Cortex of kidney (tissue), 1 donor: ENCODE measurements at places on chromosomes 13 and 19.

- no peak for DNase-seq
Observed at GRCh38 chr13:51025245-51025905, 85.7 kb downstream of the C13orf42 start.

DNA sequence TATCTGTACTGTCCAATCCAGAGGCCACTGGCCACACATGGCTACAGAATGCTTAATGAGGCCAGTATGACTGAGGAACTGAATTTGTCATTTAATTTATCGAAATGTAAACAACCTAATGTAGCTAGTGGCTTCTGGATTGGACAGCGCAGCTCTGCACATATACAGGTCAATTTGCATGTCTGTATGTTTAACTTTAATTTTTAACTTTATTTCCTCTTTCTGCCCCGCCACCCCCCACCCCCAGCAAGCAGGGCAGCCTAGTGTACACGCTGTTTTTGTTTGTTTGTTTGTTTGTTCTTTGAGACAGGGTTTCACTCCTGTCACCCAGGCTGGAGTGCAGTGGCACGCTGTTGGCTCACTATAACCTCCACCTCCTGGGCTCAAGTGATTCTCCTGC, 15.5 kb downstream of the ZSWIM9 start:
- DNase-seq: no peak

GRCh38 chr19:33784432-33784831, 12.2 kb upstream of the KCTD15 start:
- no peak for DNase-seq

- DNase-seq: no peak
Observed at GRCh38 chr13:41791056-41791455, 169.9 kb downstream of the VWA8 start.

DNA sequence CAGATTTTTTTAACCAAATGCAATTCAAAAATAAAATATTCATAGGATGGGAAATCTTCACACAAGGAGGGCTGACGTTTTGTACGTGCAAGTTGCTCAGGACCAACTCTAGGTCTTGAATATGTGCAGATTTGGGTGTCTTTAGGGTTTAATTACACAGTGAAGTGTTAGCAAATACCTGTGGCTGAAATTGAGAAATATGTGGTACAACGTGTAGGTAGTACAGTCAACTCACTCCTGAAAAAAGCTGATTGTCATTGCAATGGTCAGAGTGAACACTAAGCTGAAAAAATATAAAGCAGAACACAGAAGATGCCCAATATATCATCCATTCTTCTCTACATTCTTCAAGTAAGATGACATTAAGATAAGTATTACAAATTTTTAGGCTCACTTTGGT, 314.3 kb downstream of the SLITRK1 start:
- no peak for DNase-seq

GRCh38 chr19:28864577-28865042, 348.3 kb downstream of the UQCRFS1 start:
- DNase-seq: no peak

- DNase-seq: no peak
Observed at GRCh38 chr19:54188215-54188871, 1.0 kb downstream of the MBOAT7 start.

DNA sequence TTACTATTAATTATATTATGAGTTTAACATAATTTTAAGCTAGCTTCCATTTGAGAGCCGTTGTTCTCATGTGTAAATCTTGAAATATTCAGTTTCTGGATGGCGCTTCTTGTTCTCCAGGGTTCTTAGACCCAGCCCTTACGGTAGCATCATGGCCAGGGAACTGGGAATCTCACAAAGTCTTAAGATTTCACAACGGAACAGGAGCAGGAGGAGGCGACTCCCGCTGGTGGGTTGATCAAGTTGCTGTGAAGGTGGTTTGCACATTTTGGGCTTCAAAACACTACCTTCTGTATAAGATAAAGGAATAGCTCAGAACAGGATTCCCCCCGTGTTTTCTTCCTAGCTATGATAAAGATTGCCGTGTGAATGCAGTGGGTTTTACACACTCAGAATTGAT, 2.8 kb downstream of the NAXD start:
- no peak for DNase-seq

- DNase-seq: no peak
Observed at GRCh38 chr19:12789098-12789903, 2.0 kb upstream of the JUNB start.

DNA sequence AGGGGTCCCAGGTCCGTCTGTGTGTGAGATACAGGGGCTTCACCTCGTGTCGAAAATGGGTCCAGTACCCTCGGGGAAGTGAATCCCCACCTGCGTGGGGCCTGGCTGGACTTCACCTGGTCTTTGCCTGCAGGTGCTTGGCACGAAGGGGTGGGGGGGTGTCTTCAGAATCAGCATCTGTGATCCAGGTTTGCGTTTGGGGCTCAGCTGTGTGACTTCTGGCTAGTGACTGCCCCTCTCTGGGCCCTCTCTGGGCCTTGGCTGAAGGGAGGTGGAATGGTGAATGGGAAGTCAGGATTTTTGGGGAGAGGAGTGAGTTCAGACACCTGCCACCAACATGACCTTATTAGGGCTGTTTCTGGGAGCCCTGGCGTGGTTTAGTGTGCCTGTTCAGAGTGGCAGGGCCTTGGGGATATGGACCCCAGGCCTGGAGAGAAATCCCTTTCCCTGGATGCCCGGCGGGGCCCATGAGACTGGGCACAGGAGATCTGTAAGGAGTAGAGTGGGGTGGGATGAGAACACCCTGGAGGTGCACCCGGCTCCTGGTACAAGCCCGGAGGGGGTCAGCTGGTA, 2.7 kb downstream of the CELF5 start:
- no peak for DNase-seq

DNA sequence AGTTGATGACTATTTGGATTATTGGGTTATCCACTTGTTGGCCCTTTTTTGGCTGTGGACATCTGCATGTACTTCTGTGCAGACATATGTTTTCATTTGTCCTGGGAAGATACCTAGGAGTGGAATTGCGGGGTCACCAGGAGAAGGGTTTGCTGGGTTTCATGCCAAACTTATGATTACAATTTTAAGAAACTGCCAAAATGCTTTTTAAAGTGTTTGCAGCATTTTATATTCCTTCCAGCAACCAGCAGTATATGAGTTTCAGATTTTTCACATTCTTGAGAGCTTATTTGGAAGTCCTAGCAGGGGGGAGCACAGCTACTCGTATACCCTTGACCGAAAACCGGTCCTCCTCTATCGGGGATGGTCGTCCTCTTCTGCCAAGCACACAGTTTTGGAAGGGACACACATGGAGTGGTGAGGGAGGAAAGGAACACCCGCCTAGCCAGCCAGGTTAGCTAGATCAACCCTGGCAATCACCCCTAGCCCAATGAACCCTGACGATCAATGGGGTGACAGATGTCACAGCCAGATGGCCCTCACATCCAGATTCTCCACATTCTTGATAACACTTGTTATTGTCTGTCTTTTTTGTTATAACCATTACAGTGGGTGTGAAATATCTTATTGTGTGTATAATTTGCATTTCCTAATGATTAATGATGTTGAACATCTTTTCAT, 26.7 kb upstream of the RNF113B start:
- no peak for DNase-seq

DNA sequence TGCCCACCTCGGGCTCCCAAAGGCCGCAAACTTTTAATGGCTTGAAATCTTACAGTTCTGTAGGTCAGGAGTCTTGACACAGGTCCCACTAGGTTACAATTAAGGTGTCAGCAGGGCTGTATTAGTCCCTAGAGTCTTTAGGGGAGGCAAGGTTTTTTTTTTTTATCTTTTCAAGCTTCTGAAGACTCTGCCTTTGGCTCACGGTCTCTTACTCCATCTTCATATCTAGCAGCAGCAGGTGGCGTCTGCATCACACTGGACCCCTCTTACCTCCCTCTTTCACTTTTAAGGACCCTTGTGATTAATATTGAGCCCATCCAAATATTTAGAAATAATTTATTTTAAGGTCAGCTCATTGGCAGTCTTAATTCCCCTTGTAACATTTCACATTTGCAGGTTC, 11.6 kb downstream of the MIR17HG start:
- no peak for DNase-seq

DNA sequence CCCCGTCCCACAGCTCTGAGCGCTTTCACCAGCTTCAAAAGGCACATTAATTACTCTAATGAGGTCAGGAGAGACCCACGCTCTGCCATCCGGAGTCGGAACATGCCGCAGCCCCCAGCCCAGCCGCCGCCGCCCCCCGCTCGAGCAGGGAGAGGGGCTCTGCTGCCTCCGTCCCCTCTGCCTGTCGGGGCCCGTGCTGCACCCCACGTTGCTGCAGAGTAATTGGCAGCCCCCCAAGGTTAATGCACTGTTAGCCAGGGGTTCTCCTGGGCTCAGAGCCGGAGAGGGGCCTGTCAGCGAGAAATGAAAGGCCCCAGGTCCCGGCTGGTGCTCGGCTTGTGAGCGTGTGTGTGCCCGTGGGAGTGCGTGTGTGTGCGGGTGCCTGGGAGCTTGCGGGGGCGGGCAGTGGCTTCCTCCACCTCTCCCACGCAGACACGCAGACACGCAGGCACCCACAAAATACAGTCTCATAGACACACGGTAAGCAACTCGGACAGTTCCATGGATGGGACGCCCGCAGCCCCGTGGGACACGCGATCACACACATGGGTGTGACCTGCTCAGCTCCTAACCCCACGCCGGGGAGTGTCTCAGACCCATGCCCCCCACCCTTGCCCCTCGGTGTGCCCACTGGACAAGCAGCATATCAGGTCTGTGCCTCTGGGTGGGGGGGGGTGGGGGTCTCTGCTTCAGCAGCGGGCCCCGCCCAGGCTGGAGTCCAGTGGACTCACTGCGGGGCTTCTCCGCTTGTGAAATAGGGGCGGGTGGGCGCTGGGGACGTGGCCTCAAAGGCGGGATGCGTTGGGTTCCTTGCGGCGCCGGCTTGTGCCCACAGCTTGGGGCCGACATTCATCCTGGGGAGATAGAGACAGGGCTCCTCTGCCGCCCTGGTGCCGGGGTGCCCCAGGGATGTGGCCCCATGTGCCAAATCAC, 4.8 kb upstream of the EFNA2 start:
- no peak for DNase-seq
